ENCODE measurements at places on chromosomes 2 and 18.

DNA sequence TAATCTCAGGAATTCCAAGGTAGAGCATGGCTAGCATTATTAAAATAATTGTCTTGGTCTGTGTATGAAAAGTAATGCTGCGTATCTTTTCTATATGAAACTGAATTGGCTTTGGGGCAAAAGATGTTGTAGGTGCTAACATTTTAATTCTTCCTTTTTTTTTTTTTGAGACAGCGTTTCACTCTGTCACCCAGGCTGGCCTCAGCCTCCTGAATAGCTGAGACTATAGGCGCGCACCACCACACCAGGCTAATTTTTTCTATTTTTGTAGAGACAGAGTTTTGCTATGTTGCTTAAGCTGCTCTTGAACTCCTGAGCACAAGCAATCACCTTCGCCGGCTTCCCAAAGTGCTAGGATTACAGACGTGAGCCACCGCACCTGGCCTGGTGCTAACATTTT is 172.6 kb upstream of the STON1 start:
- ATAC-seq = peak; percentile 18

- no peak for ATAC-seq
Measured at GRCh38 chr2:241298673-241299072, 16.8 kb downstream of the HDLBP start.

- ATAC-seq = peak; percentile 68
Measured at GRCh38 chr2:196315388-196316049, 144.1 kb upstream of the STK17B start.

DNA sequence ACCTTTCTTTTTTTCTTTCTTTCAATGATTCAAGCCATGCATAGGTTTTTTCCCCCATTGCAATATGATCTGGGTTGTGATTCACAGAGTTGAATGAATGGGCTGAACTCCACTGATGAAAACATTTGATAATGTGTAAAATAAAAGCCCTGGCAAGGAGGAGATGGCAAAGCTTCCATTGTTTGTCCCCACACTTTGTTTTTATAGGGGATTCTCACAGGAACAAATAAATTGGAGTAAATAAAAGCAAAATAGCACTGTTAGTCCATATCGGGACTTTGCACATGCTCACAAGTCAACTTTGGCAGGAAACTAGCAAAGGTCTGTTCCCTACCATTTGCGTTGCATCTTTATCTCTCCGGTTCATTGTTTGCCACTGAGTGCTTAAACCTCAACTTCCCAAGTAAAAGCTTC is 55.7 kb downstream of the MEIS1 start:
- ATAC-seq = peak; percentile 71

DNA sequence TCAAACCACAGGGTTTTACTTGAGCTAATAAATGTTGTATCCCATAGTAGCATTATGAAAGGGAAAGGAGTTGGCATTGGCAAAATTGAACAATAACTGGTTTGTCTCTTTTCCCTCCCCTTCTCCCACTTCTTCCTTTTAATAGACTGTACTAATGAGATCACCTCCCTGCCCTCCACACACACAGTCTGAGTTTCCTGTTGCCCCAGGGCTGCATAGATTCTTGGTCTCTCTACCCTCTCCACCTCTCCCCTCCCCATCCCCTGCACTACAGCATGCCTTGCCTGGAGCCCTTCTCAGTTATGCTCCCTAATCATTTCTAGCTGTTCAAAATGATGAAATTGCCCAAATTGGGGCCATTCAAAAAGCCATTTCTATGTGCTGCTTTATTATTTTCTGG is 37.2 kb upstream of the NEMP2 start:
- no peak for ATAC-seq

DNA sequence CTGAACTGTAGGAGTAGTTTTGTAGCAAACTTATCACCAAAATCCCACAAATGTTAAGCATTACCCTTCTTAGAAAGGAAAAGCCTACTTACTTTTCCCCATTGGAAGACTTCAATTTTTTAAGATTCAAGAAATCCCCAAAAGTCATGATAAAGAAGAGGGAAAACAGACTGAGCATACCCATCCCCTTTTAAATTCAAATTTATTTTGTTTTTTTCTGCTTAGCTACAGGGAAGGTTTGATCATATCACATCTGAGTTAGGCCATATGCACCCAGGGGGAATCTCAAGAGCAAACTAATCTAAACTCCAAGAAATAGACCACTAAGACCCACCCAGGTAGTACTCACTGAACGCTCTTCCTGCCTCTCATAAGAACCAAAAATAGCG is 174.6 kb downstream of the TGIF1 start:
- no peak for ATAC-seq

- no peak for ATAC-seq
Measured at GRCh38 chr2:119371111-119371510, 4.3 kb downstream of the DBI start.

DNA sequence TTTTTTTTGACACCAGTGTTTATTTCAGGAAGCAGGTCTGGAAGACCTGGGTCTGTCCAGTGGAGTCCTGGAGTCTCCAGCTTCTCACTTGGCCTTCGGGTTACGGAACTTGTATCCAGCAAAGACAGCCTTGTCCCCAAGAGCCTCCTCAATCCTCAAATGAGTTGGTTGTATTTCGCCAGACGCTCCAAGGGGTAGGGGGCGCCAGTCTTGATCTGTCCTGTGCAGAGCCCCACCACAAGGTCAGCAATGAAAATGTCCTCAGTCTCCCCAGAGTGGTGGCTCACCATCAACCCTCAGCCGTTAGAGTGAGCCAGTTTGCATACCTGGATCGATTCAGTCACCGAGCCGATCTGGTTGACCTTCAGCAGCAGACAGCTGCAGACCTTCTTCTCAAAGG is 21.9 kb downstream of the ASXL2 start:
- ATAC-seq = no peak

DNA sequence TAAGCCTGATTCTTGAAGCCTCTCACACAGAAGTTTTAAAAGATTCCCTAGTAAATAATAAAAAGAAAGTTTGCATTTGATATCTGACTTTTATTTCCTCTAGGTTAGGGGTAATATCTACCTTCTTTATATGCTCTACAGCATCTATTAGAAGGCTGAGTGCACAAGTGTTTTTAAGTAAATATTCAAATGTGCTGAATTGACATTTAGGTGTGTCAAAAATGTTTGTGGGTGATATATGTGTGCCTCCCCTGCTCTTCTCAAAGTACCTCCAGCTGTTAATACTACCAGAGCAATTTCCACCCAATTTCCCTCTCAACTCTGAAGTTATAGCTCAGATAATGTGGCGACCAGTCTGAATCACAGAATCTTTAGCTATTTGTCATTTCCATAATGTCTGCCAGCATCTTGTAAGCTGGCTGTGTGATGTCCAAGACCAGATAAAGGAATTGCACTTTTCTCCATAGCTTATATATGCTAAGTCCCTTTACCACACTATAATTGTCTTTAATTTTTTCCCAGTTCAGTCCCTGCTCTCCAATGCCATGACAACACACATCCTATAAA is 24.4 kb upstream of the ERMN start:
- ATAC-seq = no peak

GRCh38 chr18:36095936-36096519 is 28.7 kb upstream of the RPRD1A start:
- ATAC-seq = peak; percentile 65
